ENCODE measurements at places on chromosomes 6 and 20.
A peak's percentile ranks its signal among the peaks of the same experiment; 100 is the strongest.

DNA sequence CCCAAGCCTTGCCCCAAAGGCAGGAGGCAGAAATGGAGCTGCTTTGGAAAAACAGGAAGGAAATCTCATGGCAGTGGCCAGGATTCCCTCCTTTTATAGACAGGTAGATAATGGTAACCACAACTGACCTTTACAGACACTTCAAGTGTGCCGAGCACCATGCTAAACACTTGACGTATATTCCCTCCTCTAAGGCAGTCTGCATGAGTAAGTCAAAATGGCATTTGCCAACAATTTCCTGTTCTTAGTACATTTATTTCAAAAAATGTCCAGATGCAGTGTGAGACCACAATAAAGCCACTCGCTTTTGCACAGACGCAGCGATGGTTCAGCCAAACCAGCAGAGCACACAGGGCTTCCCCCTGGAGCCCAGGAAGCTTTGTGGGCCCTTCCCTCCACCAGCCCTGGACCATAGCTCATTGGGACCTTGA is 16.5 kb upstream of the GPR6 start:
- no peak for DNase-seq

- peak; percentile 54 for DNase-seq
Measured at GRCh38 chr20:58570204-58570859, 55.1 kb upstream of the APCDD1L start.

GRCh38 chr20:46694484-46694883 is 5.2 kb upstream of the TP53RK start:
- DNase-seq = no peak

- no peak for DNase-seq
Measured at GRCh38 chr20:37366743-37367142, 20.8 kb downstream of the SRC start.

- DNase-seq = no peak
Measured at GRCh38 chr20:63054103-63054474, 47.3 kb upstream of the BHLHE23 start.

- no peak for DNase-seq
Measured at GRCh38 chr20:50824137-50824536, 29.3 kb downstream of the BCAS4 start.

GRCh38 chr6:72286911-72287311 is 335.0 kb upstream of the KCNQ5 start:
- no peak for DNase-seq

DNA sequence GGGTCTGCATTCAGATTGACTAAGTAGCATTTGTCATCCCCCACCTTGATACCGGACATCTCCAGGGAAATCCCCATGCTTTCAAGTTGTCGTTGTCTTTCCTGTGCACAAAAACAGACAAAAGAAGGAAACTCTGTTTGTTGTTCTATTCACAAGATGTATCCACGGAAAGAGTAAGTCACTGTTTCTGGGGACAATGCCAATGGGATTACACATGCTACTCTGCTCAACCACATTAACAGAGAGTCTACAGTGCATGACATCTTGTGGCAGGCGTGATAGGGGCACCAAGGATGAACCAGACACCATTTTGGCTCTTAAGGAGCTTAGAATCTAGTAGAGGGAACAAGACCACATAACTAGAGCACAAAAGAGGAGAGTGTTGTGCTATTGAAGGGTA is 124.4 kb upstream of the NUP153 start:
- DNase-seq = no peak

GRCh38 chr6:68633281-68633971 is 1.7 kb upstream of the ADGRB3 start:
- no peak for DNase-seq

GRCh38 chr6:115612216-115612615 is 448.5 kb downstream of the FRK start:
- DNase-seq = no peak

GRCh38 chr6:82419859-82420258 is 56.2 kb downstream of the TPBG start:
- no peak for DNase-seq

DNA sequence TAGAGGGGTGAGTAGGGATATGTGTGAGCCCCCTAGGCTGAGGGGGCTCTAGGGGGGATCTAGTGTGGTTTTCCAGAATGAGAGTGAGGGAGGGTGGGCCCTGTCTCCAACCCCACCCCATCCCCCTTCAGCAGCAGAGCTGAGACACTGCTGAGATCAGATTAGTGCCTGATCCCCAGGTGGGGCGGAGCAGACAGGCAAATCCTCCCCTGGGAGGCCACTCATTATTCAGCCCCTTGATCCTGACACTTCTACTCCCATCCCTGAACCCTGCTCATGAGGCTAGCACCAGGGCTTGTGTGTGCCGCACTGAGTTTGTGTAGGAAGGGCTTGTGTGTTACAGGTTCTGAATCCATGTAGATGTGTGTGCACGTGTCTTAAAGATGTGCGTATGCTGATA is 42.5 kb downstream of the SPDEF start:
- no peak for DNase-seq

GRCh38 chr6:55729665-55730064 is 145.7 kb downstream of the BMP5 start:
- no peak for DNase-seq

DNA sequence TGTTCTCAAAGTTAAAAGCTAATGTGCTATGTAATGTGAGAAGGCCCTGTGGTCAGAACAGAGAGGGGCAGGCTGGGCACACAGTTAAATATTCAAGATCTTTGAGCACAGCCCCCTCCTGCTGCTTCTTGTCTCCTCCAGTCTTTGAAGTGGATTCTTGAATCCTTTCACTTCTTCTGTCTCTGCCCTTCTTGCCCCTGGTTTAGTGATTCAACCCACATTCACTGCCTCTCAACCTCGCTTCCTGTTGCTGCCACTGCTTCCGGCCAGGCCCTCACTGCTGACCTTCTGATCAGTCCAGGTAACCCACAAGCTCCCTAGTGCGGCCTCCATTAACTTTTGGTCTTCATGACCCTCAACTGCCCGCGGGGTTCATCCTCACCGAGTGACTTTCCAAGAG is 417.3 kb upstream of the NOX3 start:
- no peak for DNase-seq

GRCh38 chr20:37315021-37315451 is 25.6 kb downstream of the MANBAL start:
- DNase-seq = no peak

DNA sequence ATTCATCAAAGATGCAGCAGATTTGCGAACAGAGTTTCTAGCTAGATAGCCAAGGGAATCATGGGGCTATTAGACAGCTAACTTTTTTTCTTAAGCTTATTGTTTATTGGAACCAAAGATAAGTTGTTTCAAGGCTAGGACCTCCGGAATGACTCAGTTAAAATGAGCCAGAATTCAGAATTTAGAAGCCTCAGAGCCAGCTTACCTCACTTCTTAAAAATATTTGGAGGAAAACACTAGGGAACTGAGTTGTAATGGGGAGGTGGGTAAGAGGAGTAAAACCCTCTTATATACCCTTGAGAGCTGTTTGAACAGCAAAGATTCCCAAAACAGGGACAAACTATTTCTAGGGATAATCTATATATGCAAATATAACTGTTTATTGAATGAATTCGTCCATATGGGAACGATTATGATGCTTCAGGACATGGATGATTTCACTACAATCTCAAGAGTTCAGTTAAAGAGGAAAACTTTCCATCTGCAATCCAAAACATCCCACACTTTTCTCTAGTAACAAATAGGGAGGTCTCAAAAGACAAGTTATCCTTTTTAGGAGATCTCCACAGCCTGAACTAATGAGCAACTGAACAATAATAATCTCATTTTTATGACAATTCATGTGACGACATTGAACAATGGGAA is 12.6 kb upstream of the CARMIL1 start:
- DNase-seq = no peak

DNA sequence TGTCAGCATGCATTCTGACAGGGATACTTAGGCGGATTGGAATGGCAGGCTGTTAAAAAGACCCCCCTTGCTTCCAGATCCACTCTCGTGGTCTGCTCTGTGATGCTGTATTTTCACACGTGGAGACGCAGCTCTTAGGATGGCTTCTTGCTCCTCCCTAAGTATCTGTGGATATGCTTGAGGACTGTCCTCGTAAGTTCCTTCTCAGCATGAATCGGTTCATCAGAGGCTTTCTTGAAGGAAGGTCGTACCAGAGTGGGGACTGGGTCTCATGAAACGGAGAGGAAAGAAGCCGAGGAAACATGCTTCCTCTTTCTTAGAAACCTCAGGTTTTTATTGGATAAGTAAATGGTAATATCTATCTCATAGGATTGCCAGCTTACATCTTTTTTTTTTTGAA is 220.4 kb downstream of the FARS2 start:
- DNase-seq = no peak

GRCh38 chr6:45590696-45591184 is 213.0 kb upstream of the SUPT3H start:
- DNase-seq = no peak

- DNase-seq = no peak
Measured at GRCh38 chr20:6355754-6356451, 233.1 kb upstream of the FERMT1 start.

GRCh38 chr6:43297644-43298564 is at the start of gene SLC22A7:
TSS of gene SLC22A7 (plus strand) at chr6:43298260. CDS start at chr6:43298359, 99 bp downstream.
- DNase-seq = no peak

GRCh38 chr20:43102394-43102793 is 87.3 kb downstream of the PTPRT start:
- DNase-seq = no peak

GRCh38 chr6:118784641-118785164 is 109.2 kb upstream of the ASF1A start:
- no peak for DNase-seq

DNA sequence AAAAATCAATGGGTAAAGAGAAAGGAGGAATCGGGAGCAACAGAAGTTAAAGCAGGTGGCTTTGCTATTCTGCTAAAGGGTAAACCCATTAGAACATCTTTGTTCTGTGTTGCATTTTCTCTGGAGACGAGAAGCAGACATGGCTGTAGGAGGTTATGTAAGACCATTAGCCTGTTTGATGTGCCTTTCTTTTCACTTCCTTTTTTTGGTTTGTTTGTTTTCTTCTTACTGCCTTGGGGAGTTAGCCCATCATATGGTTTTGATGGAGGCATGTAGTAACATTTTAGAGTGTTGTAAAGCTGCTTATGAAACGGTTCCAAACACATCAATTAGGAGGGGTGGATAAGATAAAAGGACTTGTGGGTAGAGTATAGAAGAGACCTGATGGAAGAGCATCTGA is 131.0 kb downstream of the DOK5 start:
- DNase-seq = no peak

GRCh38 chr6:144149558-144149893 is 791 bp upstream of the STX11 start:
- no peak for DNase-seq

- DNase-seq = no peak
Measured at GRCh38 chr20:14576196-14576877, 238.9 kb upstream of the FLRT3 start.

DNA sequence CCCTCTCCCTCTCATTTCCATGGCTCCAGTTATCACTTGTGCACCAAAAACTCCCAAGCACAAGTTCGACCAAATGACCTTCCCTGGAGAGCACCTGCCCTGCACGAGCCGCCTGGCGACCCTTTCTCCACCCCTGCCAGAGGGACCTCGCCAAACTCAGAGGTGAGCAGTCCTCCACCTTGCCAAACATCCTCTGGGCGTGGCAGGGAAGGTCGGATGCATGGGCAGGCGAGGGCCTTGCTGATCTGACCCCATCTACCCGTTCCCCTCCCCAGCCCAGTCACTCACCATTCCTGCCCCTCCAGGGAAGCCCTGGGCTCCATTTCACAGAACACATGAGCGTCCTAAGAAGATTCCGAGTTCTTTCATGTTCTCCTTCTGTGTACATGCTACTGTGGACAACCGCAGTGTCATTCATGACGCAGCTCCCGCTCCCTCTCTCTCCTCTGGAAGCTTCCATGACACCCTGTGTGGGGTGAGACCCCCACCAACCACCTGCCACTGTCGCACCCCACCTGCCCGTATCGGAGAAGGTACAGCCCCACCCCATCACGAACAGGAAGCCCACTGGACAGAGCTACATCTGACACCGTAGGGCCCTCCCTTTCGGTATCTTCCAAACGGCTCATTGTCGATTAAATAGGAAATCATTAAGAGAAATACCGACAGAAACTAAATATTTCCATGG is 104.3 kb downstream of the DACT2 start:
- no peak for DNase-seq

GRCh38 chr6:37903351-37904340 is 84.1 kb downstream of the ZFAND3 start:
- no peak for DNase-seq

DNA sequence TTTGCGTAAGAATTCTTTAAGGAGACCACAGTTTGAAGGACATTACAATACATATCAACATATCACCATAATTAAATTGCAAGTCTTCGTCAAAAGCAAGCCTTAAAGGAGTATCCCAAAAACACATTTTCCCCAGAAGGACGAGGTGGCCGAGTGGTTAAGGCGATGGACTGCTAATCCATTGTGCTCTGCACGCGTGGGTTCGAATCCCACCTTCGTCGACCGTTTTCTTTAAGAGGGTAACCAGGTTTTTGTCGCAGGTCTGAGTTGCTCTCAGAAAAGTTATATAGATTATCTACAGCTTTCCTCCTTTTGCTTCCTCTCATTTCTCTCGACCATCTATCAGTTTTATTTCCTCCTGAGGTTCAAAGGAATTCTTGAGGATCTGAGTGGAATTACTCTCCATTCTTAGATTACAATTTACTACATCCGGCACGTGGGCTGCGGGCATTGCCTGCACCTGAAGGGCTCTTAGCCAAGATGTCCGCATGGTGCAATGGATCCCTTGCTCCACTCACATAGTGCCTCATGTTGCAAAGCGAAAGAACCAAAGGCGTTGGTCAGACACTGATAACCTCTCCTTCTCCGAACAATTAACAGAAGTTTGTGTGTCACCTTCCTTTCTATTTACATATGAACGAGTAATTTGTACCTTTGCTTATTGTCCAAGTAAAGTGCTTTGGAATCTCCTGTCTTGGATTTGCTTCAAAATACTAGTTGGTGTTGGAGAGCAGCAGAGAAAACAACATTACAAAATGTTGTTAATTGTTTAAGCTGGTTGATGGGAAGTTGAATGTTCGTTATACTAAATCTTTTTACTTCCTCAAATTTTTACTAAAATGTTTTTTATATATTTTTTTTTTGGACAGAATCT is 14.0 kb downstream of the POM121L2 start:
- no peak for DNase-seq

DNA sequence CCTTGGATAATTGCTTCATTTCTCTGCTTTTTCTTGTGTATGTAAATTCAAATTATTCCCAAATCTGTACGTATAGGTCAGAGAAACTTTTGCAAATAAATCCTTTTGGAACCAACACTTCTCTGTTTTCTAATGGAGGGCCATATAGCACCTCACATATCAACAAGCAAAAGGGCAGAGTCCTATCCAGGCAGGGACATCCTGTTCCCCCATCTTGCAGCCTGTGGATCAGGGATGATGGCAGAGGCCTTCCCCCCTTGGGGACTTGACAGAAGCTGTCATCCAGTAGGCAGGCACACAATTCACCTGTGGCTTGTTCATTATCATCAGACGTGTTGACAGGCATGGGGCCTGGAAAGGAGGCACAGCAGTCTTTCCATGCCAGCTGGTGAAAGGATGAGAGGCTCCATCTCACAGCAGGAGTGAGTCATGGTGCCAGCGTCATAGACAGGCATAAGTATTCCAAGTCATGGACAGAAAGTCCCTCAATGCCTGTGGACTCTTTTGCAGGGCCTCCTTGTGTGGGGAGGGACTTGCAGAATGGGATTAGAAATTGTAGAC is 31.8 kb upstream of the PLEKHG1 start:
- no peak for DNase-seq

All from right kidney (tissue), 9 donors.